ENCODE measurements at places on chromosomes 1 and 21. TPM values are rescaled to one million over a fixed set of nuclear protein-coding genes. Genes with fewer than 3 reads are reported as not detected.
A peak's percentile ranks its signal among the peaks of the same experiment; 100 is the strongest.

AHCYL1 gene
- total RNA-seq = 43.7 TPM

USH2A gene
- total RNA-seq = not detected

AK2 gene
- total RNA-seq = 339 TPM

DNA sequence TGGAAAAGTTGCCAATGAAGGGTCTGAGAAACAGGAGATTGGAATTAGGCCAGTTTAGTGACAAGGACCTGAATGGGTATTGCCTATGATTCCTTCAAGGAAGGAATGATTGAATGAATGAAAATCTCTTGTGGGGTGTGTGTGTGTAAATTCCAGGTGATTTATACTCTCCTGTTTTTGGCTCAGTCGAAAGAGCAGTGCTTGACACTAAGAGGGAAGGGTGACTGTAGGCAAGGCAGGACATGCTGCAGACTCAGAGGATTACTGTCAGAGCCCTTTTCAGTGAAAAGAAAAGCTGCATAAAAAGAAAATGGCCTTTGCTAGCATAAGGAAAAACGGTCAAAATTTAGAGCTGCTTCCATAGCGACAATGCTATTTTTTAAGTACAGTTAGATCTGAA is 30.1 kb downstream of the C1orf21 start:
- DNase-seq = no peak

DNA sequence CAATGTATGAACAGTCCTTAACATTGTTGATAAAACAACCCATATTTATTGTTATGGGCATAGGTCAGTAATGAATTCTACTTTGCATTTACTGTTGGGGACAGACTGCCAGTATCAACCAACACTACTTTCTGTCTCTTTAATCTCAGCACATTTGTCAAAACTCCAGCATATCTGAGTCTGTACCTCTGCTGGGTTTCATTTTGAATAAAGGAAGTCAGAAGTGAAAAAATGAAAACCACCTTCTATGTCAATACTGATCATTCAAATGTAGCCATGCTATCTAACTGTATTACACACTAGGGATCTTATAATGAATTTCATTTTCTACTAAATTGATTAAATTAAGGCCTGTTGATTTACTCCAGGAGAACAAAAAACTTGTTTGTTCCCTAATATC is 24.2 kb upstream of the CXADR start:
- DNase-seq = no peak

DNA sequence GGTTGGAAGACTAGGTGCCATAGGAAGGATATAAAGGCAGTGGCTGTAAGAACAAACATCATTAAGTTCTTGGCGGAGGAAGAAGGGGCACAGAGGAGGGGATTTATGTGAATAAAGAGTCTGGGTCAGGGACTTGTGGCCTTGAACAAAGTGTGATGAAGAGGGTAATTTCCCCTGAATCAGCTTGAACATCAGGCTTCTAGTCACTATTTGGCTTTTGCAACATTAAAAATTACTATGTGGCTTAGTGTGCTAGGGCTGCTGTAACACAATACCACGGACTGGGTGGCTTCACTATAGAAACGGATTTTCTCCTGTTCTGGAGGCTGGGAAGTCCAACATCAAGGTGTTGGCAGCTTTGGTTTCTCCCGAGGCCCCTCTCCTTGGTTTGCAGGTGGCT is 70.5 kb upstream of the CNIH3 start:
- no peak for DNase-seq

LRRC39 gene
- 0.42 TPM for total RNA-seq

GRCh38 chr1:52892424-52893215 is 28.9 kb downstream of the ECHDC2 start:
- no peak for DNase-seq

ZNF683 gene
- not detected for total RNA-seq

CNIH3 gene
- total RNA-seq = 13.6 TPM

- no peak for DNase-seq
These were observed 9.3 kb upstream of the DPYD start for GRCh38 chr1:97929874-97930851.

GRCh38 chr21:37631319-37632117 is 264.9 kb downstream of the DYRK1A start:
- DNase-seq = peak; percentile 75

DNA sequence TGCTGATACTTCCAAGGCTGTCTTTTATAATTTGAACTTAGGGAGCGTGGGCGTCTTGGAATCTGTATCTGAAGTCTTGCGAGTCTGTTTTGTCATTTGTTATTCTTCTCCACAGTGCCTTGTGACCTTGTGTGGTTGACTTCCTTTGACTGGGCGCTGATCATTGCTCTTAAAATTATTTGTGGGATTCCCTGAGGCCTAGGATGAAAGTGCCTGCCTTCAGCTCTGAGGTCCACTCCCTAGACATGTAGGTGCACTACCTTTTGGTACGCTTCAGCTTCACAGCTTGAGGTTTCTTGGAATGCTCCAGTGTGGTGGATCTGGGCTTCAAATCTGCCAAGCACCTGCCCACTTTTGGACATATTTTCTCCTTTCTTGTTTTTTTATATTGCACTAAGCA is 50.2 kb upstream of the IGSF5 start:
- no peak for DNase-seq

GRCh38 chr1:226676381-226676780 is 62.7 kb downstream of the ITPKB start:
- no peak for DNase-seq

- no peak for DNase-seq
These were observed 65.9 kb upstream of the TIAM1 start for GRCh38 chr21:31409831-31410487.

DNA sequence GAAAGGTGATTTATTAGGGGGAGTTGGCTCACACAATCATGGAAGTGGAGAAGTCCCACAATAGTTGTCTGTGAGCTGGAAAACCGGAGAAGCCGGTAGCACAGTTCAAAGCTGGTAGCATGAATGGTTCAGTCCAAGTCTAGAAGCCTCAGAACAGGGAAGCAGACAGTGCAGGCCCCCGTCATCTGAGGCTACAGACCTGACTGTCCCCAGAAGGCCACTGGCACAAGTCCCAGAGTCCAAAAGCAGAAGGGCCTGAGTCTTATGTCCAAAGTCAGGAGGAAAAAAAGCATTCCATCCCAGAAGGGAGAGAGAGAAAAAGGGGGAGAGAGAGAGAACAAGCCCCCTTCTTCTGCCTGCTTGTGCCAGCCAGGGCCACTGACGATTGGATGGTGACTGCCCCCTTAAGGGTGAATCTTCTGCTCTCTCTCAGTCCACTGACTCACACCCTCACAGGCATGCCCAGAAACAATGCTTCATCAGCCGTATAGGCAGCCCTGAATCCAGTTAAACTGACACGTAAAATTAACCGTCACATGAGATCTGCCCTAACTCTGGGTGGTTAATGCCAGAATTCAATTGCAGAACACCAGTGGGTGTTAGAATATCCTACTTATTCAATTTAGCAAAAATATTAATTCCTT is 49.3 kb upstream of the POU2F1 start:
- peak; percentile 80 for DNase-seq

- DNase-seq = no peak
These were observed at the start of gene CD48 for GRCh38 chr1:160711602-160712311. CD48 (minus strand) TSS chr1:160711822; CDS start chr1:160711763, 59 bp downstream.

DNA sequence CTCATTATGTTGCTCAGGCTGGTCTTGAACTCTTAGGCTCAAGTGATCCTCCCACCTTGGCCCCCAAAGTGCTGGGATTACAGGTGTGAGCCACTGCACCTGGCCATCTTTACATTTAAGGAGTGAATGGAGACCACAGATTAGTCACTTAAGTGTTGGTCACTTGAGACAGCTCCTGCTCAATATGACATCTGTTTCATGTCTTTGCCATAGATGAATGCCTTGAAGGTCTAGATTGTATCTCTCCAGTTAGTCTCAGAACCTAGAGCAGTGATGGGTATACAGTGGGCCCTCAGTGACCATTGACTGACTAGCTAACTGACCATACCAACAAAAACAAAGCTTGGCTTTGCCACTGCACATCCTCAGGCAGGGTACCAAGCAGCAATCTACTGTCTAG is 15.3 kb downstream of the BCL9 start:
- DNase-seq = no peak

DNA sequence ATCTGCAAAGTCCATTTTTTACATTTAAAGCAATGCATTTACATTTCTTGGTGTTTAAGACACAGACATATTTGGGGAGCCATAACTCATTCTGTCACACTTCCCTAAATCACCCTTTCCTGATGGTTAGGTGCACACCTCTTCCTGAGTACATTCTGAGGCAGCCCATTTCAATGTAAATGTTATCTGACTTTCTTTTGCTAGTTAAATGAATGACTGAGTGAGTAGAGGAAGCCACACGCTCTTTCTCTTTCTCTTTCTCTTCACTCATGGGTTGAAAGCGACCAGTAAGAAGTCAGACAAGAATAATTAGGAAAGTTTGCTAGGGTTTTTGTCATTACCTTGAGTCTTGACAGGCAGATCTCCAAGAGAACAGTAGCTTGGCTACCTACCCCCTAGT is 143.1 kb downstream of the S1PR1 start:
- DNase-seq = no peak

DNA sequence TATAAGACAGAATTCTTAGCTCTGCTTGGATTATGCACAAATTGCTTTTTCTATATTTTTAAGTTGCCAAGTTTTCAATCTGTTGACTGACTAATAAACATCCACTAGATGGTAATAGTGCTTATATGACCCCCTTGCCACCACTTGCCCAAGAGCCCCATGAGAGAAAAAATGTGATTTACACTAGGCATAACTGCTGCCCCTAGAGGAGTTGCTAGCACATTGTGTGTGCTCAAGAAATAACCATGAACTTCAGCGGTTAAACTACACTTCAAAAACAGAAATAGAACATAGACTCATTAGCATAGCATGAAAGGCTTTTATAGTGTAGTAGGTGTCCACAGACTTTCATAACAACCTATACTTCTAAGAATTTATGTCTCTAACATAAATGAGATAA is 61.4 kb downstream of the BRINP3 start:
- no peak for DNase-seq

C4BPA gene
- not detected for total RNA-seq

DNA sequence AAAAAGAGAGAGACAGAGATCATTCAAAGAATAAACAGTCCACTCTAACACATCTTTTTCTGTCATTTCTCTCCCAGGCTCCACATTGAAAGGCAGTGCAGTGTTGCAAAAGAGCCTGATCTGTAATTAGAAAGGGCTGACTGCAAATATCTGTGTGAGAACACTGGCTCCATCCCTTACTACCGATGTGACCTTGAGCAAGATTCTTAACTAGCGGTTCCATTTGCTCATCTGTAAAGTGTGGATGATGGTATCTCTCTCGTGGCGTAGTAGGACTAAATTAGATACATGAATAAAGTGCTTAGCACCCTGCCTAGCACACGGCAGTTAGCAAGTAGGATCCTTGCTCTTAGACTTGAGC is 26.9 kb upstream of the SLC44A3 start:
- DNase-seq = no peak

DNA sequence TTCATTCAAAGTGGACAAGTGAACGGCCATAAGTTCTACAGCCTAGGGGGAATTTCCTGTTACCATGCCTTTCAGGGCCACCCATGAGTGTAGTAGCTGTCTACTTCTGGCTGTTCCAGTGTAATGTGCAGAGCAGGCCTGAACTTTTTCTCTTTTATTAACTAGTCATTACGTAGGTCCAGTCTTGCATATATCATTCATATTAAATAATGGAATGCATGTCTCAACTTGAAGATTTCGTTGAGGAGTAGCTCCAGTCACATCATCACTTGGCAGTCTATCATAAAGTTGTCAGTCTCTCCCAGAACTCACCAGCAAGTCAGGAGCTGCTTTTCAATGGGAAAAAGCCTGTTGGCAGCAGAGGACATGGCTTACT is 12.0 kb upstream of the GIPC2 start:
- no peak for DNase-seq

- no peak for DNase-seq
These were observed 250.9 kb upstream of the DAB1 start for GRCh38 chr1:57674801-57675200.

KRTAP11-1 gene
- total RNA-seq = not detected

SPRR2G gene
- total RNA-seq = not detected

DNA sequence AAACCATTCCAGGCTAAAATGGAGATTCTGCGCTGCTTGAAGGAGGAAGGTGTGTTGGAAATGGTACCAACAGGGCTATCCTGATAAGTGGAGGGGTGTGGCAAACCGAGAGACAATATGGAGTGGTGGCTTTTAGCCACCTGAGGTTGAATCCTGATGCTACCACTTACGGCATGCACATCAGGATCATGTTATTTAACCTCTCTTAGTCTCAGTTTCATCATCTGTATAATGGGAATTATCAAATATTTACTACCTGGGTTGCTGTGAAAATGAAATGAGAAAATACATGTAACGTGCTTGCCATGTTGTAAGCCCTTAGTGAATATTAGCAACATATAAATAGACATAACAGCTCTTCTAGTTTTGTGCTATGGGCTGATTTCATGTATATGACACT is 117.1 kb downstream of the TBX19 start:
- no peak for DNase-seq

- DNase-seq = no peak
These were observed 24.9 kb downstream of the NID1 start for GRCh38 chr1:236039740-236040685.
